ENCODE measurements at places on chromosomes 7 and 10. TPM values are rescaled to one million over a fixed set of nuclear protein-coding genes. Genes with fewer than 3 reads are reported as not detected.

Gene ARL4A
- total RNA-seq, result 81.2 TPM

Gene OR2F2
- not detected for total RNA-seq

Gene UNC5B
- total RNA-seq, result 5.3 TPM

Gene SBDS
- 71.8 TPM for total RNA-seq

Gene ITPRIP
- total RNA-seq, result 10.0 TPM
